ENCODE measurements at places on chromosomes 16 and 17.

DNA sequence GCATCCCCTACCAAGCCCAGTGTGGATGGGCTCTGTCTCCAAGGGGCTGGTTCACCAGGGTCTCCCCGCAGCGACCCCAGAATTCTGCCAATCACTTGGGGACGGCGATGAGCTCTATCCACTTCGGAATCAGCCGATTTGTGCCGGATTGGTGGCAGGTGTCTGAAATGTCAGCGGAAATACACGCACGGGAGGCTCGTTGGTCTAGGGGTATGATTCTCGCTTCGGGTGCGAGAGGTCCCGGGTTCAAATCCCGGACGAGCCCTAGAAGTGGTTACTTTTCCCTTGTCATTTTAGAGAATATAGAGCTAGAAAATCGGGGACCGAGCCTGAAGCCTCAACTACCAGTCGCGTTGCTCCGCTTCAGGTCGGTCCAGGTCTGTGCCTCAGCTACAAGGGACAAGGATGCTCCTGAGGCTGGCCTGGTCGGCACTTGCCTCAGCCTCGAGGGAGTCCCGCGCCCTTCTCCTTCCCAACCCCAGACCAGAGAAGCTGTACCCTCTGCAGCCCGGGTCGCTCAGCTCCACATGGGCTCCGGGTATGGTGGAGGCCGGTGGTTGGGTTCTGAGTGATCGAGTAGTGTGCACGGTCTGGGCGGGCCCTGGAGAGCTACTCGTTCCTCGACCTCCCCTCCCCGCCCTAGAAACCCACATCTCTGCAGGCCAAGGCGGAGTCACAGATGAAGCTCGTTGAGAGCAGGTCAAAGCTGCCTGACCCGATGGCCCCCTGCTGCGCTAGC is 16.0 kb upstream of the OR1F1 start:
- peak; percentile 84 for DNase-seq

DNA sequence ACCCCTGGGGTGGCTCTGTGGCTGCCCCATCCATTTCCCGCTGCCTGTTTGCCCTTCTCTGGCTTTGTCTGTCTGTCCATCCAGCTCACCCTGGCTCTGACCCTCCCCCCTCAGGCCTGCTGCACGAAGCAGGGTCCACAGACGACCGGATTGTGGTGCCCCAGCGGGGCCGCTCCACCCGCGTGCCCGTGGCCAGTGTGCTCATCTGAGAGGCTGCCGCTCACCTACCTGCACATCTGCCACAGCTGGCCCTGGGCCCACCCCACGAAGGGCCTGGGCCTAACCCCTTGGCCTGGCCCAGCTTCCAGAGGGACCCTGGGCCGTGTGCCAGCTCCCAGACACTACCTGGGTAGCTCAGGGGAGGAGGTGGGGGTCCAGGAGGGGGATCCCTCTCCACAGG is 761 bp upstream of the LAT start:
- no peak for DNase-seq

GRCh38 chr16:27473101-27473900 is 71.3 kb downstream of the IL21R start:
- no peak for DNase-seq

- no peak for DNase-seq
Measured at GRCh38 chr17:35129154-35129972, 7.9 kb downstream of the FNDC8 start.

- DNase-seq = no peak
Measured at GRCh38 chr17:17129466-17129865, 76.7 kb downstream of the PLD6 start.

DNA sequence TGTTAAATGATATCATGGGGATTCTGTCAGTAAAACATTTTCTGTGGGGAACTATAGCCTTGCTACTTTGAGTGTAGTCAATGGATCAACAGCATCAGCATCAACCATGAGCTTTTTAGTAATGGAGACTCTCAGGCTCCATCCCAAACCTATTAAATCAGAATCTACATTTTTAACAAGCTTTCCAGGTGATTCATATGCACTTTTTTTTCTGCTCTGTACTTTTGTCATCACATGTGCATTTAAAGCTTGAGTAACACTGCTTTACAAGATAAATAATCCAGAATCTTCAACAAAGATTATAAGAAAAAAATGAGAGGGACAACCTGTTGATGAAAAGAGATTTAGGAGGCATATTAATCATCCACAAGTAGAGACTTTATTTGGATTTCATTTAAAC is 23.5 kb downstream of the NUP93 start:
- no peak for DNase-seq

DNA sequence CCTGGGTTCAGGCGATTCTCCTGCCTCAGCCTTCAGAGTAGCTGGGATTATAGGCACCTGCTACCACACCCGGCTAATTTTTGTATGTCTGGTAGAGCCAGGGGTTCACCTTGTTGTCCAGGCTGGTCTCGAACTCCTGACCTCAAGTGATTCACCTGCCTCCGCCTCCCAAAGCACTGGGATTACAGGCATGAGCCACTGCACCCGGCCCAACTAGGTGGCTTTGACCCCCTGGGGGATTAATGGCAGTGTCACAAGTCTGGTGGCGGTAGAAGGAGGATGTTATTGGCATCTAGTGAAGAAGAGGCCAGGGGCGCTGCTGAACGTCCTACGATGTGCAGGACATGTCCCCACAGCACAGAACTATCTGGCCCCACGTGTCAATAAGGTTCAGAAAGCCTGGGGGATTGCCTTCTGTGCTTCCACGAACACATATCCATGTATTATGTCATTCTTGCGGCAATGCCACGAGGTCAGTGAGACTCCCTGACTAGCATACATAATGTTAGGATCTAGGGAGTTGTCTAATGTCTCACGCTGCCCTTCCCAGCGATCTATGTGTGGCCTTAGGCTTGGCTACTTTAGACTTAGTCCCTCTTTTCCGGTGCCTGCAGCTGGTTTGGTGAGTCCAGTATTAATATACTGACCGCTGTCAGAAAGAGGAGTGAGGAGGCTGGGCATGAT is 75.8 kb downstream of the ABCC6 start:
- no peak for DNase-seq

DNA sequence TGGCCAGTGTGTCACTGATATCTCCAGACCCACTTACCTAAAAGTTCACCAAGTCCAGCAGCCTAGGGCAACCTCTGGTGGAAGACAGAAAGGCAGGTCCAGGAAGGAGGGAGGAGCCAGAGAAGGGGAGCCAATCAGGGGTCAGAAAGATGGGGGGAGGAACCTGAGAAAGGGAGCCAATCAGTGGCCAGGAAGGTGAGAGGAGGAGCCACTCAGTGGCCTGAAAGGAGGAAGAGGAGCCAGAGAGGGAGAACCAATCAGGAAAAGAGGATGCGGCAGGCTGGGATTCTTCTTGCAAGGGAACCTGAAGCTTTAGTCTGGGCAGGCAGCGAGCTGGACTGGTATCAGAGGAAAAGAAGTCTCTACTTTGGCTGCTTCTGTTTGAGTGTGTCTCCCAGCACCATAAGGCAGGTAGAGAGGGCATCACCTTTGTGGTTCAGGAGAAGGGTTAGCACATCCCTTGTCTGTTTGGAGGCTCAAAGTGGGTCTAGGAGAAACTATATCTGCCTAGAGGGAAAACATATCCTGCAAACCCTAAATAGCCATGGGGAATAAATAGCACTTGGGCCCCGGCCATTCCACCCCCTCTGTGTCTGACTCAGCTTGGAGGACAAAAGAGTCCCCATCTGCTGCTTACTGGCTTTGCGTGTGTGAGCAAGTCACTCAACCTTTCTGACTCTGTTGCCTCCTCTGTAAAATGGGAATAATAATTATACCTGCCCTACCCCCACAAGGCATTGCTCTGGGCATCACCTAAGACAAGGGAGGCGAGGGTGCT is 43.4 kb upstream of the CRHR1 start:
- DNase-seq = peak; percentile 47

GRCh38 chr17:21361020-21361809 is 14.9 kb upstream of the KCNJ12 start:
- no peak for DNase-seq

GRCh38 chr17:34981538-34982241 is 1.4 kb downstream of the LIG3 start:
- DNase-seq = no peak

GRCh38 chr17:78337244-78338109 is 22.4 kb downstream of the SOCS3 start:
- DNase-seq = no peak

GRCh38 chr17:48620461-48621139 is 5.5 kb upstream of the HOXB8 start:
- no peak for DNase-seq

- no peak for DNase-seq
Measured at GRCh38 chr16:1072526-1073261, at the start of gene SSTR5. Gene SSTR5 (plus strand): TSS chr16:1072747. CDS start chr16:1078869, 6,122 bp downstream.

DNA sequence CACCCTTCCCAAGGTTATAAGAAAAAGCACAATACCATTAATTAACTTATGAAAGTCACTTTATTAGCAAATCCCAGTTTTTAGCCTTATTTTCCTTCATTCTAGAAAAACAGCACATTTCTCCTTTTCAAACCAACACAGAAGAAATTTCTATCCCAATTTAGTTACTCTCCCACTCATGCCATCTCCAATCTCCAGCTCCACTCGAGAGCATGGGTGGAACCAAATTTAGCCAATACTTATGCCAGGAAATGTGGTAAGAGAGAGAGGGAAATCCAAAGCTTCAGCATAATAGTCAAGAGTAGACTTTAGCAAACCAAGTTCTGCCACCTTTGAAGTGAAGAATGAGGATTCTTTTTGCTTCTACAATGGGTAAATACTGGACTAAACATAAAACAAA is 288.8 kb downstream of the KIF2B start:
- no peak for DNase-seq

DNA sequence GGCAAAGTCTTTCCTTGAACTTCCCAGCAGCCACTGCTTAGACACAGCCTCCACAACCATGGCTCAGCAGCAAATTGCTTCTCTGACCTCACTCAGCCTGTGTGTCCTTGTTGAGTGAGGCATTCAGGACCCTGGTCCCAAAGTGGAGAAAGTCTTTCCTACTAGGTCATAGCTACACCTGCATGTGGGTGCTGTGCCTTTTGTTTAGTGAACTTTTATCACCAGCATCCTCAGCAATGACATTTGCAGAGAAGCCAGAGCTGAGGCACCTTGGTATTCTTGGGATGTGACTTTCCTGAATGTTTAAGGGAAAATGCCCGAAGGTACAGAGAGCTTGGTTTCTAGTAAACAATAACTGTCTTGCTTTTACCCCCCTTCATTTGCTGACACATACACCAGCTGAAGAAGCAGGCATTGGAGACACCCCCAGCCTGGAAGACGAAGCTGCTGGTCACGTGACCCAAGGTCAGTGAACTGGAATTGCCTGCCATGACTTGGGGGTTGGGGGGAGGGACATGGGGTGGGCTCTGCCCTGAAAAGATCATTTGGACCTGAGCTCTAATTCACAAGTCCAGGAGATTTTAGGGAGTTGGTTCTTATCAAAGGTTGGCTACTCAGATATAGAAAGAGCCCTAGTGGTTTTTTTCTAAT is 20.9 kb upstream of the STH start:
- no peak for DNase-seq
